ENCODE measurements at places on chromosomes 1 and 21.

DNA sequence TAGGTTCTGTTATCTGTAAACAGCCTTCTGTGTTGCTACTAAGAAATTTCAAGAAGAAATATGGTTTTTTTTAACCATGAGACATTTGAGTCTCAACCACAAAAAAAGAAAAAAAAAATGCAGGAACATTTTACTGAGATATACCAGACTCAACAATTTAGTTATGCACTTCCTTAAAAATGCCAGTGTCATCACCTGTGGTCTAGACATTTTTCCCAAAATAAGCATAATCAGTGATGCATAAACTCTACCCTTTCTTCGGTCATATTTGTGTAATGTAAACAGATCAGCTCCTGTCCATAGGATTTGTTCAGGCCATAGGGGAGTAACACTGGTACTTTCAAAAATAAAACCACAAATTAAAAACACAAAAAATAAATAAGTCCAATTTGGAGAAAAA, 122.6 kb upstream of the TNFSF4 start:
- DNase-seq, result peak; percentile 52

- no peak for DNase-seq
These were observed 29.1 kb downstream of the IGFN1 start for GRCh38 chr1:201219481-201220387.

DNA sequence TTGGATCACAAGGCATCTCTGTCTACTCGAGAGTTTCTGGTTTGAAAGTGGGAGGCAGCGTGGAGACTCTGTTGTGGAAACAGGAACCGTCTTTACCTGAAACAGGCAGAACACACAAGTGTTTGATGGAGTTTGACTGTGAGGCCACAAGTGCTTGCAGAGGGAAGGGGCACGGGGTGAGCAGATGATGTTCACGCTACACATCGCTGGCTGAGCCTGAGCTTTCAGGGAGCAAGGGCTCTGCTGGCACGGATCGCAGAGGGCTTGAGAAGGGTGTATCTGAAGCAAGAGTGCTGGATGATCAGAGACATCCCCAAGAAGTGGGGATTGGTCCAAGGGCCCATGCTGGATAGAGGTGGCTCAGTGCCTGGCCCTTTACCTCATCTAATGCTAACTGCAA, 59.3 kb downstream of the IGSF21 start:
- no peak for DNase-seq

DNA sequence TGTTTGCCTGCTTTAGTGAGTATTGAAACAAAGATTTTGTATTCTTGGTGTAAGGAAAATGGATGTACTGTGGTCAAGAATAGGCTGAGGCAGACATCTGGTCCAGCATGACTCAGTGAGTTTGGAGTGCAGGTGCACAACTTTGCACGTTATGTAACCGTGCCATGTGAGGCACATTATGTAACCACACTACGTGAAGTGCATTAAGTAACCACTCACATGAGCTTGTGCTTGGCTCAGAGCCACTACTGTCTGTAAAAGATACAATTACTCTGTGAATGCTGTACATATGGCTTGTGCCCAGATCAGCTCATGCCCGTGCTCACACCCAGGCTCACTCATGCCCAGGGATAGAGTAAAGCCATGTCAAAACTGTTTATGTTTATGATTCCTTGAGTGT, 216.8 kb downstream of the CTH start:
- peak; percentile 52 for DNase-seq

- DNase-seq, result no peak
These were observed 296.4 kb downstream of the PTPRU start for GRCh38 chr1:29532751-29533150.

DNA sequence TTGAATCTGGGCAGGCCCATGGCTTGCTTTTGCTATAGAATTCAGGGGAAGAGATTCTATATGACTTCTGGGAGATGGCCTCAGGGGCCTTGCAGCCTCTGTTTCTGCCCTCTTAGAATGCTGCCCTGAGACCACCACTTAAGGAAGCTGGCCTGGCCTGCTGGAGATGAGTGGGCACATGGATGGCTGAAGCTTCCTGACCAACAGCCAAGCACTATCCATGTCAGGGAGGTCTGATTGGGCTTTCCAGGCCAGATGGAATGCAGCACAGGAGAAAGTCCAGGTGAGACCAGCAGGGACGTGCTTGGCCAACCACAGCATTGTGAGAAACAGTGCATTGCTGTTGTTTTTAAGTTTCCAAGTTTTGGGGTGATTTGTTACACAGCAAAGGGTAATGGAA, 308.1 kb downstream of the PTPRU start:
- no peak for DNase-seq

GRCh38 chr1:145975216-145975615, 10.7 kb downstream of the POLR3GL start:
- no peak for DNase-seq

GRCh38 chr1:244150665-244151064, 99.6 kb downstream of the ZBTB18 start:
- DNase-seq, result no peak

DNA sequence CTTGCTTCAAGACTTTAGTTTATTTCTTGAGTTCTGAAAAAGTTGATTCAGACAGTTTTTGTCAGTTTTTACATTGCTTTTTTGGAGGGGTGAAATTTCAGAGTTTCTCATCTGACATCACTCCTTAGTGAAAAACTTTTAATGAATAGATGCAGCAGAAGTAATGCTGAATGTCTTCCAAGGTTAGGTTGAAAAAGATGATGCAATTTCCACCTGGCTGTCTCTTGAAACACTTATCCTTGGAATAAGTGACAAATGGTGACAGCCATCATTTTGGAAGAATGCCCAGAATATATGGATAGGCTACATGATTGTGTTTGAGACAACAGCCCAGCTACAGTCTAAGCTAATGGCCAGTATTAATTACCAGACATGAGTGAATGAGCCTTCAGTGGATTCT, 140.8 kb downstream of the ZNF644 start:
- no peak for DNase-seq

GRCh38 chr1:31660871-31661455, 16.3 kb upstream of the PEF1 start:
- DNase-seq, result no peak

DNA sequence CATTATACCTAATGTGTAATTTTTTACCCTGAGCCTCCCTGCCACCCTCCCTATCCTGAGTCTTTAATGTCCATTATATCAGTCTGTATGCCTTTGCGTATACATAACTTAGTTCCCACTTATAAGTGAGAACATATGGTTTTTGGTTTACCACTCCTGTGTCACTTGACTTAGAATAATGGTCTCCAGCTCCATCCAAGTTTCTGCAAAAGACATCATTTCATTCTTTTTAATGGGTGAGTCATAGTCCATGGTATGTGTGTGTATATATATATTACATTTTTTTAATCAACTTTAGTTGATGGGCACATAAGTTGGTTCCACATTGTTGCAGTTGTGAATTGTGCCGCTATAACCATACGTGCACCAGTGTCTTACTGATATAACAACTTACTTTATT, 477.1 kb upstream of the NEGR1 start:
- DNase-seq, result no peak

- no peak for DNase-seq
These were observed 126.4 kb downstream of the FAM78B start for GRCh38 chr1:166040202-166040997.

DNA sequence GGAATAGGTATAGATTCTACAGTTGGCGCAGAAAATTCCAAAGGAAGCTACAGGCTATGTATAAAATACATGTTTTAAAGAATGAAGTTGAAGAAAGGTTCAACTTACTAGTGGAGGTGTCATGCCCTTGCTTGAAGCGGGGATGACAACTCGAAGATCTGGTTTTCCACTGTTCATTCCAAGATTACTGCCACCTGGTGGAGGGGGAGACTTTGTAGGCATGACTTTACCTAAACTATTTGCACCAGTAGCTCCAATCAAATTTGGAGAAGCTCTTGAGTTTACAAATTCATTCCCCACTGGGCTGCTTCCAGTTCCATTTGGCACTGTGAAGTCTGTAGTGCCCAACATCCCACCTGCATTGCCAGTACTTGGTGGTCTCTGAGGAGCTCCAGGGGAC, 81.7 kb downstream of the AXDND1 start:
- peak; percentile 36 for DNase-seq

DNA sequence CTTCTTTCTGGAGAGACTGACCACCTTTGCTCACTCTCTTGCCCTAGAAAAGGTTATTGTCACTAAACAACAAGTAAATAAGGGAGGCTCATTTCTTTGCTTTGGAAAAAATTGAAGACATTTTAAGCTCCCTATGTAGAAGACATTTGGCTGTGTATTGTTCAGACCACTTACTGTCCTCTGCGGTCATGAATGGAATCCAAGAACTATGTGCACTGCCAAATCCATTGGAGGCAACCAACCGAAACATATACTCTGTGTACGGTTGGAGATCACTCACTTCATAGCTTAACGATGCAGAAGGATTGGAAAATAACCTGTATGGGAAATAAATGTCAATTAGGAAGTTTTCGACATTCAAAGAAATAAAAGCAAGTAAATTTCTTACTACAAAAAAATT, 332.8 kb downstream of the KCTD3 start:
- DNase-seq, result no peak
